ENCODE measurements at places on chromosomes 7 and 10. TPM values are rescaled to one million over a fixed set of nuclear protein-coding genes. Genes with fewer than 3 reads are reported as not detected.

SRRM3 gene
- polyA plus RNA-seq, result 1.9 TPM

C10orf53 gene
- not detected for polyA plus RNA-seq

STEAP4 gene
- polyA plus RNA-seq, result 8.4 TPM

GPC2 gene
- 0.22 TPM for polyA plus RNA-seq

CYP2C18 gene
- polyA plus RNA-seq, result 0.22 TPM

BMI1 gene
- 35.5 TPM for polyA plus RNA-seq

EVX1 gene
- polyA plus RNA-seq, result 0.22 TPM

JCAD gene
- polyA plus RNA-seq, result 7.2 TPM

LIPN gene
- not detected for polyA plus RNA-seq

MCM7 gene
- polyA plus RNA-seq, result 47.5 TPM

PDE6C gene
- not detected for polyA plus RNA-seq

UCMA gene
- polyA plus RNA-seq, result not detected

Measured in adipose tissue (tissue), 3 donors.